ENCODE measurements at places on chromosomes 2 and 18.

- DNase-seq, result no peak
These were observed 327.1 kb downstream of the NCKAP5 start for GRCh38 chr2:133241224-133241571.

GRCh38 chr18:48962252-48962993 is 11.7 kb upstream of the SMAD7 start:
- no peak for DNase-seq

DNA sequence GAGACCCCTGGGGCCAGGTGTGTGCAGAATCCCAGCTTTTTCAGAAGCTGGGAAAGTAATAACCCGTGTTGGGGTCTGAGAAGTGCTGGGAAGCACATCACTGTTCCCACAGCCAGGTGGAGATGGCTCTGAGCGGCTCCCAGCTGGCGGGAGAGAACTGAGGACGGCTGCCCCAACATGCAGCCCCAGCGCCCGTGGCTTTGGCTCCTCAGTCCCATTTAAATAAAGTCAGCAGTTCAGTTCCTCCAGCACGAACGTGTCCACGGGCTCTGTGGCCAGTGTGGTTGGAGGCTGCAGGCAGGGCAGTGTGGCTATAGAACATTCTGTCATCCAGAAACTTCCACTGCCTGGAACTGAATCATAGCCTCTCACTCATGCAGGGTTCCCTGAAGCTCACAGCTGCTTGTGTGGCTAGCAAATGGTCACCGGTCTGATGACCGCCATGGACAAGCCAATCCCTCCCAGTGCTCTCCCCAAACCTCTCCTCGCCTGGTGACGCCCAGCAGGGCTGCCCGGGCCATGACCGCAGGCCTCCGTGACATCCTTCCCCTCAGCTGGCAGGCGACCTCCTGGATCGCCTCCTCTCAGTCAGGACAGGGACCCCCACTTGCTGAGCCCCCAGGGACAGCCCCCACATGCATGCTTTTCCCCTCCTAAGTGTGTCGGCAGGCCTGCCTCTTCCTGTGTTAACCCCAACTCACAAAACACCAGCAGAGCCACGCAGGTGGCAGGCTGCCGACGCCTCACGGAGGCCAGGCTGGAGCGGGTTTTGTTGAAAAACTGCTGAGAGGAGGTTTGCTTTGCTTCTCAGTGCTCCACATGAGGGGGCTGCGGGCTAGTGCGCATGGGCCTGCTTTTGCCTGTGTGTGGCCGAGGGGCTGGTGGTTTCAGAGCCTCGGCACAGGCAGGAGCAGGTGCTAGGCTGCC is 1.3 kb downstream of the RTP5 start:
- DNase-seq, result no peak

- DNase-seq, result no peak
These were observed 16.9 kb downstream of the WNT10A start for GRCh38 chr2:218897394-218898108.

GRCh38 chr2:59658906-59659635 is 894.4 kb downstream of the BCL11A start:
- DNase-seq, result no peak

All from activated naive CD8-positive, alpha-beta T cell treated with anti-CD3 and anti-CD28 coated beads, Interleukin-2, amount 50 U/mL, for 16 hours (primary cell).